ENCODE measurements at places on chromosomes 6 and 20.

GRCh38 chr6:73586416-73586974 lies 65.7 kb upstream of the EEF1A1 start:
- DNase-seq = no peak

DNA sequence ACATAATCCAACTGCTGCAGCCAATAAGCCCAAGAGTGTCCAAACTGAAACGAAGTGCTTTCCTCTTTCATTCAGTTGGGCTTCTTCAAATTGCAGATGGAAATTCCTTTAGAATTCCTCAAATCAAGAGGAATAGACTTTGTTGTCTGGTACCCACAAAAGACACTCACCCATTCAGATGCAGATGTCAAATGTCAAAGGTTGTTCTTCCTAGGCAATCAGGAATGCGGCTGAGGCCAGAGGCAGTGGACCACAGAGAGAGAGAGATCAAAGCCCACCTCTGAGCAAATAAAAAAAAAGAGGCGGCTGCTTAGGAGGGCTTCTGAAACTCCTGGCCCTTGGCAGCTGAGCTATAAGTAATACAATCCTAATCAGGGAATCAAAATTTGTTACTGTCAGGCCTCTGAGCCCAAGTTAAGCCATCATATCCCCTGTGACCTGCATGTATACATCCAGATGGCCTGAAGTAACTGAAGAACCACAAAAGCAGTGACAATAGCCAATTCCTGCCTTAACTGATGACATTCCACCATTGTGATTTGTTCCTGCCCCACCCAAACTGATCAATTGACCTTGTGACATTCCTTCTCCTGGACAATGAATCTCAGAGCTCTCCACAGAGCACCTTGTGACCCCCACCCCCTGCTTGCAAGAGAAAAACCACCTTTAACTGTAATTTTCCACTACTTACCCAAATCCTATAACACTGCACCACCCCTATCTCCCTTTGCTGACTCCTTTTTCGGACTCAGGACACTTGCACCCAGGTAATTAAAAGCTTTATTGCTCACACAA lies 303.0 kb upstream of the GJE1 start:
- DNase-seq = no peak

DNA sequence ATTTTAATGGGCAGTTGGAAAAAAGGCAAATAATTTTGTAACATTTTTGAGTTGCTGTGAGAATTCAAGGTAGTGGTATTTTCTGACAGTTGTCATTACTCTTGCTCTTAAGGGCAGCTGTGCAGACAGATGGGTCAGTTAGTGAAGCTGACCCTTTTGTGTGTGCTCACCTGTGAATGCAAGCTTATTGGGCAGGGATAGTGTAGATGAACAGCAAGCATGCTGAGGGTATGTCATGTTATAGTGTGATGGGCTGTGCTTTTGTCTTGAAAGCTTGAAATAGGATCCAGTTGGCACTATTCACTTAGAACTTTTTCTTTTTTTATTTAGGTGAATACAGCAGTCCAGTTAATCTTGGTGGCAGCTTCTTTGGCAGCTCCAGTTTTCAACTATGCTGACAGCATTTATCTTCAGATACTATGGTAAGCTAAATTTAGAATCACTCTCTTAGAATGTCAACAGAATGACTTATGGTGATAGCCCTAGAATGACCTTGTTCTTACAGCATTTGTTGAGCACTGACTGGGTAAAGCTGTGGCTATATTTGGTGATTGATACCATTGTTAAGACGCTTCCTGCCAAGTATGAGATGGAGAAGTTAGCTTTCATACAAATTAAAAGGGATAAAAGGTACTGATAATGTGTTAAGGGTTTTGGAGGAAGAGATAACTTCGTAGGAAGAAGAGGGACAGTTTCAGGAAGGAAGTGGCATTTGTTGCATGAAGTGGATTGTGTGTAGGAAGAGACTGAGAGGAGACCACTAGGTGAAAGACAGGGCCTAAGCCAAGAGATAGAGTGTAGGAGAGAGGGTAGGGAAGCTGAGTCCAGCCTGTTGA lies 19.5 kb downstream of the LRRN4 start:
- no peak for DNase-seq

- no peak for DNase-seq
Observed at GRCh38 chr6:157841211-157841840, 18.3 kb downstream of the SNX9 start.

DNA sequence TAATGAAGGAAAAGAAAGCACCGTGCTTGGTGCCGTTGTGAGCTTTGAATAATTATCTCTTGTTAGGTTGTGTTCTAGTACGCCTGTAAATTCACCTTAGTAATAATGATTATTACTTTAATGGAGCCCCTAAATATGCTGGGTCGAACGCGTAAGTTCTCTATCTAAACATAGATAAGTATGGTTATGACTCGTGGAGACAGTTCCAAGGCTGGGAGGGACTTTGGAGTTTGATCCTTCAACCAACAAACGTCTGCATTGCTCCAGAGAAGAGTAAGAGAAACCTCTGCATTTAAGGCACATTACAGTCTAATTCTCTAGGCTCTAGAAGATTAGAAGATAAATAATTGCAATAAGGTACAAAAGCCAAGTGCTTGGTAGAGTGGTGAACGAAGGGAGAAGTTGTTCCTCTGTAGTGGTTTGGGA lies 514 bp downstream of the ACOT13 start:
- DNase-seq = no peak

- DNase-seq = no peak
Observed at GRCh38 chr6:56714273-56714672, 71.6 kb upstream of the DST start.

- DNase-seq = no peak
Observed at GRCh38 chr6:6772751-6773150, 184.2 kb downstream of the LY86 start.

GRCh38 chr6:5540370-5540769 lies 279.1 kb downstream of the FARS2 start:
- no peak for DNase-seq

- DNase-seq = no peak
Observed at GRCh38 chr6:146855889-146856288, 257.1 kb downstream of the ADGB start.

DNA sequence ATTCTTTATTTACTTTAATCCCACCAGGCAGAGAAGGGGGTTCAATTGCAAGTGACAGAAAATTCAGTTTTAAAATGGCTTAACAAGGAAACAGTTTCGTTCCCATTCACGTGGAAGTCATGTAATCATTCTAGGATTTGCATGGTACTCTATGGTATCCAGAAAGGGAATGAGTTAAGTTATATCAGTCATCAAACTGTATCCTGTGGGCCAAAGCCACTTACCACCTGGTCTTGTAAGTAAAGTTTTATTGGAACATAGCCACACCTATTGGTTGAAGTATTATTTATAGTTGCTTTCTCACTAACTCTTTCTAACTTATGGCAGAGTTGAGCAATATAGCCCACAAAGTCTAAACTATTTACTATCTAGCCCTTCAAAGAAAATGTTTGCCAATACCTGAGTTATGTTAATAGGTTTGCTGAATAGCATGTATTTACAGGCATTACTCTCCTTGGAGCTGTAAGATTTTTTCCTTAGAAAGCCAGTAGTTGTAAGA lies 10.2 kb upstream of the MMS22L start:
- DNase-seq = no peak

GRCh38 chr6:126060400-126060799 lies 74.1 kb downstream of the TRMT11 start:
- no peak for DNase-seq

DNA sequence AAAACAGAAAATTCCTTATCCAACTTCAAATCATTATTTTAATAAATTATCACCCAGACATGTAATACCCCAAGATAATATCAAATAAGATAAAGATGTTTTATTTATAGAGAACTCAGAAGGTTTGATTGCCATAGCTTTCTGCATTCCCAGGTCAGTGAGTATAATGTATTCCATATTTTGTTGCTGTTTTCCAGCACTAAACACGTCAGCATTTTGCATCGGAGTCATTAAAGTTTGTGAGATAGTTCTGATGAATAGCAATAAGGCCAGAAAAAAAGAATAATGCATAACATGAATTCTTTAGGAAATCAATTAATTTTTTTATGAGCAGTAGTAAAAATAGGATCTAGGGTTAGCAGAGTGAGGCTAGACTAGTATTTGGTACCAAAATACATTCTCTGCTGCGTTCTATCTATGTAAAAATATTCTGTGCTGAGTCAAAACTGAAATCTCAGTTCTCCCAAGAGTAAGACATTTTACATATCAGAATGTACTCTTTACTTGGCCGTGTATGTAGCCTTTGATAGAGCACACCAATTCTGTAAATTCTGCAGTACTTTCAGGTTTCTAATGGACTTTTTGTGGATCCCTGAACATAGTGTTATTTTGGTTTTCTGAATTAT lies 269.9 kb upstream of the AGPAT4 start:
- DNase-seq = no peak

GRCh38 chr6:3314621-3315467 lies 56.1 kb downstream of the PSMG4 start:
- no peak for DNase-seq

GRCh38 chr6:113529196-113529595 lies 327.9 kb upstream of the MARCKS start:
- DNase-seq = no peak

GRCh38 chr6:79813143-79813850 lies 134.1 kb downstream of the ELOVL4 start:
- no peak for DNase-seq

DNA sequence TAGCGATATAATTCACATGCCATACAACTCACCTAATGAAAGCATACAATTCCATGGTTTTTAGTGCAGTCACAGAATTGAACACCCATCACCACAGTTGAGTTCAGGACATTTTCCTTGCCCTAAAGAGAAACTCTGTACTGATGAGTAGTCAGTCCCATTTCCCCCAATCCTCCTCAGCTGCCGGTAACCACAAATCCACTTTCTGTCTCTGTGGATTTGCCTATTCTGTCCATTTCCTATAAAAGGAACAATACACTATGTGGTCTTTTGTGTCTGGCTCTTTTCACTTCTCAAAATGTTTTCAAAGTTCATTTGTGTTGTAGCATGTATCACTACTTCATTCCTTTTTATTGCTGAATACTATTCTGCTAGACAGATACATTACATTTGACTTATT lies 67.9 kb upstream of the TGM3 start:
- no peak for DNase-seq

DNA sequence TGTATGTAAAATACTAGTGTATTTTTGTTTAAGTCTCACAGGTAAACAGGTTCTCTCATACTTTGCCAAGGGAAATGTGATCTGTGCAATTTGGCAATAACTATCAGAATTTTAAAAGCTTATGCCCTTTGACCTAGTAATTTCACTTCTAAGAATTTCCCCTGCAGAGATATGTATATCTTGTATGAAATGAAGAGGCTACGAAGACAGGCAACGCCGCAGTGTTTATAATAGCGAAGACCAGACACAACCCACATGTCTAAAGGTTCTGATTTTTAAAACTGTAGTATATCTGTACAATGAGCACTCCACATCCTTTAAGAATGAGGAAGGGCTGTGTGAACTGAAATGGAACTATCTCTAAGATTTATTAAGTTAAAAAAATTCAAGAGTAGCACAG lies 7.5 kb downstream of the TRAF3IP2 start:
- DNase-seq = no peak

DNA sequence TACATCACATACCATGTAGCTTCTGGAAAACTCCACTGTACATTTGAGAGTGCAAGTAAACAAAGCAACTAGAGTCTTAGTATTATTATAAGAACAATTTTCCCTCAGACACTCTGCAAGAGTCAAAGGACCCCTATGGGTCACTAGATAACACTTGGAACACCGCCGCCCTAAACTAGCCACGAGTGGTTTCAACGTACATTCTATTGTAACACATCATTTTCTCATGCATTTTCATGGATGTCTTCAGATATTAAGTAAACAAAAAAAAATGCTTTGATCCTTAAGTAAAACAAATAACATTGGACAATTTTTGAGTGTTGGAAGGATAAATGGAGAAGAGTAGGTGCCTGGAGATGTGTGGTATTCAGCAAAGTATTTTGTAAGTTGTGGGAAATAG lies 3.2 kb upstream of the RNF146 start:
- DNase-seq = no peak

All from amniotic stem cell (primary cell).